NCI-H69 (cell line): ENCODE measurements at places on chromosomes 7 and 10.

- peak; percentile 84 for DNase-seq
Observed at GRCh38 chr10:84179059-84179710, 5.6 kb downstream of the GPR15LG start.

DNA sequence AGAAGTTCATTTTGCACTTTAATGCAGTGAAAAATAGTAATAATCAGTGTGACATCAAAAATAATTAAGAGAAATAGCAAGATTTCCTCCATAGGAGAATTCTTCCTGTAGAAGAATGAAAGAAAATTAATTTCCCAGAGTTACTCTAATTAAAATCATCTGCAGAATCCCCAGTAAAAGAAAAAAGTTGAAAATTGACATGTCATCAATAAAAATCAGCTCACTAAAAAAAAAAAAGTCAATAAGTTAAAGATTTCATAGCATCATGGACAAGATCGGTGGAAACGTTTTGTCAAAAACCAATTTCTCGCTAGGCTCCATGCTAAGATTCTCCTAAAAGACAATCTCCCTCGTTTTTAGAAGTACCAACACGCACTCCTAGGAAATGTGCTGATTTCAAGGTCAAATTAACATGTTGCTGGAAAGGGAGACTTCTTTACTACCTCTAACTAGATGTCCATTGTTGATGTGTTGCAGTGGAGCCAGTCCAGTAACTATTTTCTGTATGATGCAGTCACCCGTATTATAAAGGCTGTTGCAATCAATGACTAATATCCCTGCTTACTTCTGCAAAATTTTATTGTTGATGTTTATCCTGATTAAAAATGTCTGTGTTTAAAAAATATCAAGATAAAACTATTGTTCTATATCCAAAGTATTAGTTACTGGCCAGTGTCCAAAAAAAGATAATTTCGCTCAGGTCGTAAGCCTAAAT lies 591.9 kb upstream of the MGMT start:
- no peak for DNase-seq

- DNase-seq, result no peak
Observed at GRCh38 chr7:40610461-40610860, 475.7 kb downstream of the SUGCT start.

GRCh38 chr10:82318534-82318933 lies 443.5 kb downstream of the NRG3 start:
- DNase-seq, result no peak

- DNase-seq, result peak; percentile 99
Observed at GRCh38 chr7:75931680-75932079, 16.7 kb downstream of the POR start.

DNA sequence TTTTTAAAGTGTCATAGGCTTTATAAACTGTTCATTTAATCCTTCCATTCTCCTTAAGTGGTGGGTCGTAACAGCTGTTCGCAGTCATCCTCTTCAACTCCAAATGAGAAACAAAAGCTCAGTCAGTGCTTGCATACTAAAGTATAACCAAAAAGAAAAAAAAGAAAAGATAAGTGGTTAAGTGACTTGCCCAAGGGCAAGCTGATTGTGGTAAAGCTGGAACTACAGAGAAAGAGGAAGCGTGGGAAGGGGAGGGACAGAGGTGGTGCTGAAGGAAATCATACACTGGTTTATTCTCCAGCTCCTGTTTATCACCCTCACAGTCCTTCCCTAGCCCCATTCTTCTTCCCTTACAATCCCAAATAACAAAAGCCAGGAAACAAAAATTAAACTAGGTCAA lies 29.6 kb downstream of the IDE start:
- DNase-seq, result peak; percentile 56

GRCh38 chr7:307970-308369 lies 18.0 kb downstream of the FOXL3 start:
- no peak for DNase-seq

DNA sequence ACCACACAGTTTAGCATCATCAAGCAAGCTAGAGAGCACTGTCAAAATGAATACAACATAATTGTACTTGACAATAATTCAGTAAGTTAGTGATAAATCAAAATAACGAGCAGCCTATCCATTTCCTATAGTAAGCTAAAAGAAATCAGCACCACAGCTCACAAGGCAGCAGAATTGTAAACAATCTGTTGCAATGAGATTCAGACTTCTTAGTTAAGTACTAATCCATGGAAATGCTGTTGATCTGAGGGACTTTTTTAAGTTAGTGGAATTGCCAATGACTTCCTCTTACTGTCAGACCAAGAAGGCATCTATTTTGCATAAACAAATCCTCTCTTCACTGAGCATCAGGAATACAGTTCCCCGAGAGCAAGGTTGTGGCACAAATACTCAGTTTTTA lies 136.6 kb upstream of the CCDC6 start:
- peak; percentile 38 for DNase-seq

- no peak for DNase-seq
Observed at GRCh38 chr10:24406809-24407483, 198.0 kb downstream of the KIAA1217 start.

- DNase-seq, result peak; percentile 8
Observed at GRCh38 chr10:50552771-50553535, 70.8 kb downstream of the SGMS1 start.

GRCh38 chr10:98513704-98514103 lies 67.0 kb upstream of the HPS1 start:
- no peak for DNase-seq

DNA sequence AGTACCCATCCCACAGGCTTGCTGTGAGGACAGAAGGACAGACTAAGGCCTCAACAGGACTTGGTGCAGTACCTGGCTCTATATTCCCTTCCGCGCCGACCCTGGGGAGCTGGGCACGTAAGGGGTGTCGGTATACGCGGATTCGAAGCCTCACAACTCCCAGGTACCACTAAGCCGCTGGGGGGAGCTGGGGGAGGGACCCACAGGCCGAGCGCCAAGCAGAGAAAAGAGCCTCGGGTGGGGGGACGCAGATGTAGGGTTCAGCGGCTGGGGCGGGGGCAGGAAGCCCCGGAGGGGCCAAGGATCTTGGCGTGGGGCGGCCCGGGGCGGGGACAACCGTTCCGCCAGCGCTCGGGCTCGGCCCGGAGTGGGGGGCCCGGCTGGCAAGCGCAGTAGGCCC lies 126.4 kb upstream of the ZNF746 start:
- peak; percentile 55 for DNase-seq

DNA sequence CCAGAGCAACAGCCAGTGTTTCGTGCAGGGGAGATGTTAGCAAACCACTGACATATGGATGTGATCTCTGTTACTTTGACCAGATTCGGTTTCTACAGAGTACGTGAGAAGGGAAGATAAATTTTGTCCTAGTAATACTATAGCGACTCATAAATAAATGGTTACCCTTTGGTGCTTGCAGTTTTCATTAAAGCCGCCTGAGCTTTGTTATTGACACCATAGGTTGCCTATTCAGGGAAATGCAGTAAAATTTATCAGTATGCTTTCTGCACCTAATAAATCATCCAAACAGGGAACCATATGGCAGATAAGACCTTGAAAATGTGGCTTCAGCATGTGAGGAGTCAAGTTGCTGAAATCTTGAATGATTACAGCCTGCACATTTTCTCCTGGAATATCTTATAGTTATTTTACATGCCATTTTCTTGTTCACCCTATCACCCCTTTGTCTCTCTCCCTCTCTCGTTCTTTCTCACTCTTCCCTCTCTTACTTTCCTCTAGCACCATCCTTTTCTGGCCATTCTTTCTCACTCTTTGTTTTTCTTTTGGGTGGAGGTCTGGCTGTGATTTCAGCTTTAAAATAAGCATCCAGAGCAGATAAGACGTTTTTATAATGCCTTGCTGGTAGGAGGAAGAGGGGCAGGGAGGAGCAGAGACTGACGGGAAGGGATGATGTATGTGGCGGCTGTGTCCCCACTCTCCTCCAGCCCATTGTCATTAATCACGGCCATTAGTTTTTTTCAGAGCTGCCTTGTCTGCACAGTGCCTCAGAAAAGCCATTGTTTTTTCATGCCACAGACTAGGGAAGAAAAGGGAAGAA lies 182.5 kb downstream of the LRMDA start:
- peak; percentile 38 for DNase-seq

DNA sequence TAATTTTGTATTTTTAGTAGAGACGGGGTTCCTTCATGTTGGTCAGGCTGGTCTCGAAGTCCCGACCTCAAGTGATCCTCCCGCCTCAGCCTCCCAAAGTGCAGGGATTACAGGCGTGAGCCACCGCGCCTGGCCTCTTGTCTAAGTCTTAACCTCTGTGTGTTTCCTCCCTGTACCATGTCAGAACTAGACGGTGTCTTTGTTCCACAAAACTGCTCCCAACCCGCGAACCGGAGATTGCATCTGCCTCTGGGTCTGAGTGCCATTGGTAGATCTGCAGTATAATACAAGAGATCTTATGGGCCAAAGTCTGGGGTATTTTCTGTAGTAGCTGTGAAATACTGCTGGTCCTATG lies 1.3 kb upstream of the EEF1AKMT2 start:
- no peak for DNase-seq

DNA sequence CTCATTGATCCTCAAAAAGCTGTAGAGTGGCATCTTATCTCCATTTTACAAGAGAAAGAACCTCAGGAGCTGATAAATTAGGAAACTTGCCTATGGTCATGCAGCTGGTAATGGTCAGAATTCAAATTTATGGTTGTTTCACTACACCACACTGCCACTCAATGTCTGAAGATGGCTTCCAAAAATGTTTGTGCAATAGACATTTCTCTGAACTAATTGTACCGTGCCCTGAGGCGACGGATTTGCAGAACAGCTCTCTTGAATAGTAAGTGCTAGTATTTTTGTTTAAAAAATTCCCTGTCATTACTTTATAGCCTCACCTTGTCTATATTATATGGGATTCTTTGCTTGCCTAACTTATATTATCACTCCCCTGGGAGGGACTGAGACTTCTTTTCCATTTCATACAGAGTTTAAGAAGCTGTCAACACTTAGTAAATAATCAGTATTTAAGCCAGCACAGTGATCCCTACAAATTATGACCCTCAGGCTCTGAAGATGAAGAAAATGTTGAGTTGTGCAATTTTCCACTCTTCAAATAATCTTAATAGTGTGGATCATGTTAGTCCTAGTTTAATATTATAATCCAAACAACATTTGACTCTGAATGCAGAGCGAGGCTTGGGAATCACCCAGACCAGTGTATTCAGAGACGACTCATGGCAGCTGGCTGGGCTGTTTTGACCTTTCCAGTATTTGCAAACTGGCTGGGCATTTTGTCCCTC lies 346.6 kb downstream of the PTEN start:
- DNase-seq, result no peak

GRCh38 chr7:155963356-155963755 lies 151.1 kb upstream of the SHH start:
- DNase-seq, result no peak

GRCh38 chr7:74365322-74366022 lies 76.3 kb downstream of the CLIP2 start:
- peak; percentile 95 for DNase-seq

- DNase-seq, result no peak
Observed at GRCh38 chr10:119149729-119150128, 15.8 kb downstream of the SFXN4 start.

- DNase-seq, result no peak
Observed at GRCh38 chr7:20298486-20298901, 32.2 kb upstream of the ITGB8 start.
